B cell (primary cell): ENCODE measurements at places on chromosomes 16 and 17. TPM values are rescaled to one million over a fixed set of nuclear protein-coding genes. Genes with fewer than 3 reads are reported as not detected.

Gene RMI2
- 2.2 and 2.3 TPM in 2 replicates for polyA plus RNA-seq

DNA sequence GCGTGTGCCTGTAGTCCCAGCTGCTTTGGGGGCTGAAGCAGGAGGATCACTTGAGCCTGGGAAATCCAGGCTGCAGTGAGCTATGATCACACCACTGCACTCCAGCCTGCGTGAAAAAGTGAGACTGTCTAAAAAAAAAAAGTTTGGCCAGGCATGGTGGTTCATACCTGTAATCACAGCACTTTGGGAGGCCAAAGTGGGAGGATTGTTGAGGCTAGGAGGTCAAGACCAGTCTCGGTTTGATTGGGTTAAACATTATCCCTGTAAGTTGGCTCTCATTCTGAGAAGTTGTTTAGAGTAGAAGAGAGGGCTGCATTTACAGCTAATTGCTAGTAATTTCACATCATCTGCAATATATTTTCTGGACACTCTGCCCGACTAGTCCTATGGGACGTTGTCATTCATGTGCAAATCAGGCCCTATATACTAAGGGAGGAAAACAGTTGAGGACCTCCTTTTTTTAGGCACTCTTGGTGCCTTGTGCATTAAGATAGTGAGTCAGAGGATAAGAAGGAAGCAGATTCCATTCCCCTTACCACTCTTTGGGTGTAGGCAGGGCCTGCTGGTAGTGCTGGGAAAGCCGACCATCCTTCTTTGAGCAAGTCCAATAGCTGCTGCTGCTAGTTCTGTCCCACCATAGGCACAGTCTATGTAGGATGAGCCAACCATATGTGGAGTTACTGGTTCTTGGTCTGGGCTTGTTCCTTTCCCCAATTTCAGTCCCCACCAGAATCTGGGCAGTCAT, 18.7 kb downstream of the HMOX2 start:
- no peak for DNase-seq

DNA sequence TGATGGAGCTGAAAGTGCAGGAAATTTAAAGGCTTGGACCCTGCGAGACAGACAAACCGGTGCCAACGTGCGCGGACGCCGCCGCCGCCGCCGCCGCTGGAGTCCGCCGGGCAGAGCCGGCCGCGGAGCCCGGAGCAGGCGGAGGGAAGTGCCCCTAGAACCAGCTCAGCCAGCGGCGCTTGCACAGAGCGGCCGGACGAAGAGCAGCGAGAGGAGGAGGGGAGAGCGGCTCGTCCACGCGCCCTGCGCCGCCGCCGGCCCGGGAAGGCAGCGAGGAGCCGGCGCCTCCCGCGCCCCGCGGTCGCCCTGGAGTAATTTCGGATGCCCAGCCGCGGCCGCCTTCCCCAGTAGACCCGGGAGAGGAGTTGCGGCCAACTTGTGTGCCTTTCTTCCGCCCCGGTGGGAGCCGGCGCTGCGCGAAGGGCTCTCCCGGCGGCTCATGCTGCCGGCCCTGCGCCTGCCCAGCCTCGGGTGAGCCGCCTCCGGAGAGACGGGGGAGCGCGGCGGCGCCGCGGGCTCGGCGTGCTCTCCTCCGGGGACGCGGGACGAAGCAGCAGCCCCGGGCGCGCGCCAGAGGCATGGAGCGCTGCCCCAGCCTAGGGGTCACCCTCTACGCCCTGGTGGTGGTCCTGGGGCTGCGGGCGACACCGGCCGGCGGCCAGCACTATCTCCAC, at the start of gene NOG:
Gene NOG, plus strand, starts transcription at position 54 of the 674 bp plus-strand sequence. Its CDS starts 525 bp downstream, at position 579.
- peak; percentile 58 for DNase-seq

- DNase-seq, result no peak
Observed at GRCh38 chr16:69084289-69084688, 21.2 kb upstream of the HAS3 start.

DNA sequence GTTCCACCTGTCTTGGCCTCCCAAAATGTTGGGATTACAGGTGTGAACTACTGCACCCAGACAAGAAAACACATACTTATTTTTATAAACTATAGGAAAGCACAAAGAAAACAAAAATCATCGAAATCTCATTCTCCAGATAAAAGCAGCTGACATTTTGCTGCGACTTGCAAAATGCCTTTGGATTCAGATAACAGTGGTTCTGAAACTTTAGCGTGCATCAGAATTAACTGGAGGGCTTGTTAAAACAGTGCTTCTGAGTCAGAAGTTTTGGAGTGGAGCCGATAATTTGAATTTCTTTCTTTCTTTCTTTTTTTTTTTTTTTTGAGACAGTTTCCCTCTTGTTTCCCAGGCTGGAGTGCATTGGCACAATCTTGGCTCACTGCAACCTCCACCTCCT, 17.7 kb upstream of the GJD3 start:
- DNase-seq, result no peak

DNA sequence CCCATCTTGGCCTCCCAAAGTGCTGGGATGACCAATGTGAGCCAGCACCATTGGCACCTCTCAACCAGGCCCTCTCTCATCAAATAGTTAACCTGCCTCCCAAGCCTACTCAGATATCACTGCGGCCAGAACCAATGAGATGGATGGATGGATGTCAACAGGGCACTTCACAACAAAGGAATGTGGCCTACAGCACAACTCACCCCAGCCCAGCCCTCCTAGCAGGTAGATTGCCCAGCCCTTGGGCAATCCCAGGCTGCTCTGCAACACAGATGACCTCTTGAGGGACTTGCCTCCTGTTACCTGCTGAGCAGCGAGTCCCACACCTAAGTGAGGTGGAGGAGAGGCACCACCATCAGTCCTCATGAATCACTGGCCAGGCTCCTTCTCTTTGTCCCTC, 22.6 kb upstream of the KIFC3 start:
- no peak for DNase-seq

DNA sequence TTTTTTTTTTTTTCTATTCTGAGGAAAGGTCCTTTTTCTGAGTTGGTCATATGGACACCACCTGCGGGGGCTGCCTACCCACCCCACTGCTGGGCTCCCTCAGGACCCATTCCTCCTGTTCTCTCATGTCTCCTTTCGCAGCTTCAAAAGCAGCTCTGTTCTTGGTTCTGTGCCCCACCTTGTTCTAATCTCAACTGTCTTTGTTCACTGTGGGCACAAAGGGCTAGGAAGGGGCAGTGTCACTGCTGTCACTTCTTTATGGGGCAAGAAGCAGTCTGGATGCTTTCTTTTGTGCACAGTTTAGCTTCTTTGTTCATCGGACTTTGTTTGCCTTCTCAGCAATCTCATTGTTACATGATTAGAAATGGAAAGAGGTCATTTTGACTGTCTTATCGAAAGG, 7.1 kb downstream of the GOSR2 start:
- DNase-seq, result no peak

Gene CES5A
- polyA plus RNA-seq, result not detected in 2 replicates

DNA sequence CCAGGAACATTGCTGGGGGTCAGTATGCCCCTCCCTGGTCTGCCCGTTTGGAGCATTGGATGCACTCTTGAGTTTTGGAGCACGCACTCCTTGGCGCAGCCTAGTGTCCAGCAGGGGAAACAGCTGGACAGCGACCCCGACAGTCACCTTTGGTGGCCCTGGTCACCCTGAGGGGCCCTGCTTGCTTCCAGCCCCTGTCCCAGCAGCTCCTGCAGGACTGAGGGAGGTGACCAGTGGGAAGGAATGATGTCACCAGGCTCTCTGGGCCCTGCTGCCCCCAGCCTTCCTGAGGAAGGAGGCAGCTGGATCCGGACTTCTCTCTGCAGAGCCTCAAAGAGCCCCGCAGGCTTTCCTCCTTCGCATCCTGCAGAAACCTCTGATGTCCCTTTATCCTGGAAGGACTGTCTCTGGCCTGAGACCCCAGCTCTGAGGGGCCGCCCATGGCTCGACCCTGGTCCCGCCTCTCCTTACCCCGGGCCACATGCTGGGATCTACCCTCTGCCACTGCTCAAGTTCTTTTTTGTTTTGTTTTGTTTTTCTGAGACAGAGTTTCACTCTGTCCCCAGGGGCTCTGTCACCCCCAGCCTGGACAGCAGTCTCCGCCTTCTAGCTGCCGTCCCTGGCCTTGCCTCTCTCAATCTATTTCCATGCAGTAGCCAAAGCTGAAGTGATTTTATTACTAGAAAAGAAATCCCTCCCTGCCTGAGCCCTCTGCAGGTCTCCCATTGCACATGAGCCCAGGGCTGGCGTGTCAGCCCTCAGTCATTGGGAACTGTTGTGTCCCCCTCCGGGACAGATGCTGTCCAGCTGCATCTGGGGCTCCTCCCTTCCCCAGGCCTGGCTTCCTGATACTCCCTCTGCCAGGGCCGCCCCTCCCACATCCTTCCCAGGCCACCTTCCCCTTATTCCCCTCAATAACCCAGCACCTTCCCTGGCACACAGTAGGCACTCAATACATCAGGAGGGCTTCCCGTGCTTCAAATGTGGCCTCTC, 11.6 kb downstream of the ZSCAN10 start:
- no peak for DNase-seq

GRCh38 chr16:77760800-77761199, 27.6 kb upstream of the VAT1L start:
- DNase-seq, result no peak

- no peak for DNase-seq
Observed at GRCh38 chr17:30819971-30820705, 4.4 kb downstream of the CRLF3 start.

Gene MVP
- 121 and 217 TPM in 2 replicates for polyA plus RNA-seq

DNA sequence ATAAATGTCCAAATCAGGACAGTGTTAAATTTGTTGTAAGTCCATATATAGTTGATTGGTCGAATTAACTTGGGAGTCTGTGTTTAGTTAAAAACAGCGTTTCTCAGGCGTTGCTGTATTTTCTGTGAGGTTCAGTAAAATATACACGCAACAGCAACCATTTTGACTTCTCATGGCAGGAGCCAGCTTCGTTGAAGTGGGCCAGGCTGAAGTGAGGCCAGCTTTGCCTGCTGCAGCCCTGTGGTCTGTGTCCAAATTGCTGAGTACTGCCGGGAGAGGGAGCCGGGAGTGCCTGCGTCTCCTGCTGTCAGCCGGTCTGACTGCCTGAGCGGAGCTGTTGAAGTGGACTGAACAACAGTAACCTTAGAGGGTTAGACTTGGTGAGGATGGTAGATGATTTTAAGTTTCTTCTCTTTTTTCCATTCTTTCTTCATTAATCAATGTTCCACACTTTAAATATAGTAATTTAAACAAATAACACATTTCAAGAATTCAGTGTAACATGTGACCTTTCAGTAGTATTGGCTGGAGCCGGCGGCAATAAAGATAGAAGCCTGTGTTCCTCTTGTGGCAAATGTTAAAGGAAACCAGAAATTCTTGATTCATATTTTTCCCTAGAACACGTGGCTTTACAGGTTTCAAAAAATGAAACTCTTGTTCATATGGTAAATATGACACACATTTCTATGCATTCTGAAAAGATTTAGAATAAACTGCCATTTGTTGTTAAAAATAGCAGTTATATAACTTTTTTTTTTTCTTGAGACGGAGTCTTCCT, 37.0 kb upstream of the ZNF750 start:
- DNase-seq, result no peak

- DNase-seq, result no peak
Observed at GRCh38 chr17:57954397-57955182, 622 bp downstream of the CUEDC1 start.

DNA sequence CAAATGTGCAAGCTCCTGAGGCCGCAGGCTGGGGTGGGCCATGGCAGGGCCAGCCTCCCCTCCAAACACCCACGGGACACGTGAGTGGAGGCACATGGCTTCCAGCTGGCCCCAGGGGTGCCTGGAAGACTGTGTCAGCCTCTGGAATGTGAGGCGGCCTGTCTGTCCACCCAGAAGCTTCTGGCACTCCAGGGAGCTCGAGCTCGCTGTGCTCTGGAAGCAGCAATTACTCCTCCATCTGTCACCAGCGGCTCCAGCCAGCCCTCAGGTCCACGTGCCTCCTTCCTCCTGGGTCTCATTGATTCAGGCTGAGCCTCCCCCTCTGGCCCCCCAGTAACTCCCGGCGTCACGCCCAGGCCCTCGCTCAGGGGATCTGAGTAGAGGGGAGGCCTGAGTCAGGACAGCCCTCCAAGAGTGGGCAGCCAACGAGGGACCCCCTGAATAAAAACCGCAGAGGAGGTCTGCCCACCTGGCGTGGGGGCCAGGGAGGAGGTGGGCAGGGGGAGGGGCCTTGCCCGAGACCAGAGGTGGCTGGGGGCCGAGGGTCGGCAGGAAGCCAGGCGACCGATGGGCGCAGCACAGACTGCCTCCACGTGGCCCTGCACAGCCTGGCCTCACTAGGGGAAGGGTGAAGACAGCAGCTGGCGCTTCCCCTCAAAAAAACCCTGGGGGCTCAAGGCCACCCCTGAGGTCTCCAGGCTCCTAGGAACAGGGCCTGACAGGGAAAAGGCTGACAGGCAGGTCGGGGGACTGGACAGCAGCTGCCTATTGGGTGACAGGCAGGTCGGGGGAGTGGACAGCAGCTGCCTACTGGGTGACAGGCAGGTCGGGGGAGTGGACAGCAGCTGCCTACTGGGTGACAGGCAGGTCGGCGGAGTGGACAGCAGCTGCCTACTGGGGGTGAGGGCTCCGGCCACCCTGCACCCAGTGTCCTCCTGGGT, 11.9 kb downstream of the PIEZO1 start:
- DNase-seq, result no peak

DNA sequence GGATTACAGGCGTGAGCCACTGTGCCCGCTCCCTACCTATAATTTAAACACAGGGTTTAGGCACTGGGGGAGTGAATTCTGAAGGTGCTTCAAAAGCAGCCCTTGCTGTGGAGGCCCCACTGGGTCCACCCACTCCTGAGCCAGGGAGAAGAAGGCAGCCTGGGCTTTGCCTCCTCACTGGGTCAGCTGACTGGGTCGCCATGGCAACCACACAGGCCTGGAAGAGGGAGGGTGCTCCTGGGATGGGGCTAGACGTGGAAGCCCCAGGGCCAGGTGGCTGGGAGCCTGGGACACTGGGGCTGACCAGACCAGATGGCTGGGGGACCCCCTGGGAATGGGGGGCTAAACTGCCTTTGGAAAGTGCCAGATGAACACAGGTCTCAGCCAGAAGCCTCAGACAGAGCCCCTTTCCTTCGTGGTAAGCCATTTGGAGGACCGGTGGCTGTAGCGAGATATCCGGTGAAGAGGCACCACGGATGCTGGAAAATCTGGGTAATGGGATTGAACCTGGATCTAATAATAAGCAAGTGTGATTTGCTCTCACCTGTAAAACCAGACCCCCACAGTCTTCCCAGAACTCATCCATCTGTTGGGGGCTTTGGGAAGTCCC, 32.9 kb downstream of the TRARG1 start:
- no peak for DNase-seq

GRCh38 chr17:13337151-13337550, 264.6 kb downstream of the HS3ST3A1 start:
- DNase-seq, result no peak

Gene TP53TG3B
- polyA plus RNA-seq, result not detected in 2 replicates

- DNase-seq, result no peak
Observed at GRCh38 chr17:9169116-9169515, 147.8 kb downstream of the NTN1 start.

GRCh38 chr16:81409016-81409556, 35.5 kb upstream of the CMIP start:
- no peak for DNase-seq
